ENCODE measurements at places on chromosomes 12 and 14. TPM values are rescaled to one million over a fixed set of nuclear protein-coding genes. Genes with fewer than 3 reads are reported as not detected.
A peak's percentile ranks its signal among the peaks of the same experiment; 100 is the strongest.

DNA sequence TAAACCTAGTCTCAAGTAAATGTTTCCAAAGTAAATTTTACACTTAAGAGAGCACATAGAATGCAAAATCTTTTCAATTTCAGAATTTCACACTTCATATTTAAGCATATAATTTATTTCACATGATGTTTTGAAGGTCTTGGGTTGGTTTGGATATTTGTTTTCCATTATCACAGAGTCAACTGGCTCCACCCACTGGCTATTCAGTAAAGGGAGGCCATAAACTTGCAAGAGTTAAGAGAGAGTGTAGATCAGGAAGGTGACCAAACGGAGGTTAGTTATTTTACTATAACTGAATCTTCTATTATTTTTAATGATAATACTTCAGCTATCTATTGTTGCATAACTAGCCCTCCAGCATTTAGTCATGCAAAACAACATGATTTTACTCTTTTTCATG is 6.2 kb upstream of the CPNE8 start:
- no peaks in the 10 kb centered on the region for H3K4me1 ChIP-seq
- no peak for DNase-seq
- no peaks in the 10 kb centered on the region for H3K36me3 ChIP-seq
- H3K4me3 ChIP-seq, result no peak overlapping the region

DNA sequence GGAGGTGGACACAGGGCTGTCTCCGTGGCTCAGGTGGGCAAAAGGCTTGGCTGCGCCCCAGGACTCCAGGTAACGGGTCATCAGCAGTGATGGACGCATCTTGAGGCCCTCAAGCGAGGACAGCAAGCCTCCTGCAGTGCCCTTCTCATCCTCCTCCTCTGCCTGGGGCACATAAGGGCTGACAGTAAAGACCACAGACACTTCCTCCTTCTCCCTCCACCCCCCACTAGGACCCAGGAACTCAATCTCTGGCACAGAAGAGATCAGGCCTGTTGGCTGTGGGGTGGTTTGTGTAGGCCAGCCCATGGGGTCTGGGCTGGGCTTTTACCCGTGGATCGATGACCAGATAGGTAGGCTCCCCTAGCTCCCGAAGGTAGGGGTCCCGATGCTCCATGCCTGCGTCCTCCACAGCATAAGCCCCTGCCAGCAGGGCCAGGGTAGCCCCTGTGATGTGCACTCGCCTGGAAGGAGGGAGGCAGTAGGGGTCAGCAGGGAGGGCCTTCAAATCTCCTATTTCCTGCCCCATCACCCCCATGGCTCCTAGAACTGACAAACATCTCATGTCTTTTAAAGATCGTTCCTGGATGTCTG is 5.7 kb downstream of the ADCY4 start:
- peaks cover 21% of the 10 kb centered on the region for H3K27me3 ChIP-seq
- peaks cover 35% of the 10 kb centered on the region for H3K4me1 ChIP-seq
- no peak overlapping the region for H3K27ac ChIP-seq
- H3K4me3 ChIP-seq, result no peak overlapping the region
- no peak for DNase-seq

DNA sequence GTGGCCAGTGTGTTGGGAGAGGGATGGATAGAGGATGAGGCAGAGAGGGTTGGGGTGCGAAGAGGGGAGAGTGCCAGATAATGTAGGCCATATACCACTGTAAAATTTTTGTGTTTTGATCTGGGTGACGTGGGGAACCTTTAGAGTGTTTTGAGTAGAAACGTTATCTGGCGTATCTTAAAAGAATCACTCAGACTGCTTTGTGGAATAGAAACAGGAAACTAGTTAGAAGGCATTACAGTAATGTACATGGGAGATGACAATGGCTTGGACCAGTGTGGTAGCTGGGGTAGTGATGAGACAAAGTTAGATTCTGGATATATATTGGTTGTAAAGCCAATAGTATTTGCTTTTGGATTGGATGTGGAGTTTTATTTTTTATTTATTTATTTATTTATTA is 20.6 kb downstream of the ATF1 start:
- H3K4me3 ChIP-seq, result no peak overlapping the region
- DNase-seq, result no peak
- no peaks in the 10 kb centered on the region for H3K4me1 ChIP-seq

DNA sequence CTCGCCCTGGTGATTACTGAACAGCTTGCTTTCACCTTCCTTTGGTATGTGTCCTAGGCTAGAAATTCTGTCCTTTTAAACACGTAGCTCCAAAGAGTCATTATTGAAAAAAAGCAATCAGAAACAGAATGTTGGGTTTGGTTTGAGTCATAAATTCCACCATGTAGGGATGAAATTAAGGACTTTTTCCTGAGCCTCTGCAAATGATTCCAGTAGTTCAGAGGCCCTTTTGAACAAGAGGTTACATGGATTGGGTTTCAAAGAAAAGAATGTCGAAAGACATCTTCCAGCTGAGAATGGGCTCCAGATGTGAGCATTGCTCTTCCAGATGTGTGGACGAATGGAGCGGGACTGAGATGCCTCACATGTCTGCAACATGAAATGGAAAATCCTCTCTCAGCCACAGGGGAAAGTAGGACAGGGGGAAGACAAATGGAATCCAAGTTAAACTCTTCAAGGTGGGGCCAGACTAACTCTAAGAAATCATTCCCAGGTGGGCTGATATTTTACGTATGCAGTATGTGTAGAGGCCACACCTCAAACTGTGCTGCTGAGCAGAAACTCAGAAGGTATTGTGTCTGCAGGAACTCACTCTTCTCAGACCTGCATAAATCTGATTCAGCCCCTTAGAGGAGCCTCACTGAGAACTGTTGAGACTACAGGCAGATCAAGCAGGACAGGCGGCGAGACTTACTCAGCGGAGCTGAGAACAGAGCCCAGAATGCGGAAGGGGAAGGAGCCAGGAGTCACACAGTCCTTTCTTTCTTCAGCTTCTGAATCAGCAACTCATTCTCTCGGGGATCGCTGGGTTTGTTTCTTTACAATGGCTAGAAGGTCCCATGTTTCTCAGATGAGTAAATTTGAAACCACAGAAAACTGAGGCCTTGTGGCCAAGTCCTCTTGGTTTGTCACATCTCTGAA is 23.3 kb upstream of the EMP1 start:
- H3K4me3 ChIP-seq, result no peak overlapping the region
- H3K27ac ChIP-seq, result no peak overlapping the region

DNA sequence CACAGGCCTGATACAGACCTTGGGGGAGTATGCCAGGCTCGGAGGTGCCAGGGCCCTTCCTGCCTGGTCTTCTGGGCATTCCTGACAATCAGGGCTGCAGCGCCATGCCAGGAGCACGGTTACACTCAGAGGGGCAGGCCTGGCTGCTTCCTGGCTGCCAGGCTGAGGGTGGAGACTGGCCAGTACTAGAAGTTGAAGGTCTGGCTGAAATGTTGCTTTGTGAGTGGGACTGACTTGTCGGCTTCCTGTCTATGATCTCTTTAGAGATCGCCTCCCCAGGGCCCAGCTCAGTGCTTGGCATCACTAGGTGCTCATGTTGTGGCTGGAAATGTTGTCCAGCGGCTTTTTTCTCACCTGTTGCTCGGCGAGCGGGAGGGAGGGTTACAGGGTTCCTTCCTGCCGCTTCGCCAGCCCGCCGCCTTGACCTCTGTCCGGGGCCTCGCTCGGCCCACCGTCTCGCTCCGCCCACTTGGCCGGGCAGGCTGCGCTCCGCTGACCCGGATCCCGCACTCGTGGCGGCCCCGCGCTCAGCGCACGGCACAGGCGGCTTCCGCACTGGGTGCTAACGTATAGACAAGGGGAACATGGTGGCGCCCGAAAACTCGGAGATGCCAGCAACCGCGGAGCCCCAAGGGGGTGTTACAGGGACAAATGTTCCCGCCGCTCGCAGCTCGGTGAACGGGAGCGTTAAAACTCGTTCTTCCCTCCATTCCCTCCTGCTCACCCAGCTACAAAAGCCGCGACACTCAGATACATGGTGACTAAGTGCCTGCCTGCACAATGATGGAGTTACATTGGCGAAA is 32.6 kb downstream of the PAPLN start:
- no peak overlapping the region for H3K27ac ChIP-seq
- peaks cover 11% of the 10 kb centered on the region for H3K4me1 ChIP-seq
- peak; percentile 65 for DNase-seq
- H3K27me3 ChIP-seq, result no peaks in the 10 kb centered on the region
- H3K36me3 ChIP-seq, result no peaks in the 10 kb centered on the region
- H3K4me3 ChIP-seq, result peak overlapping the region; percentile 6

GRCh38 chr12:1666685-1667162 is 24.1 kb upstream of the ADIPOR2 start:
- no peaks in the 10 kb centered on the region for H3K36me3 ChIP-seq
- no peak overlapping the region for H3K27ac ChIP-seq
- H3K27me3 ChIP-seq, result no peaks in the 10 kb centered on the region
- DNase-seq, result no peak
- H3K4me3 ChIP-seq, result no peak overlapping the region
- peaks cover 13% of the 10 kb centered on the region for H3K4me1 ChIP-seq

DNA sequence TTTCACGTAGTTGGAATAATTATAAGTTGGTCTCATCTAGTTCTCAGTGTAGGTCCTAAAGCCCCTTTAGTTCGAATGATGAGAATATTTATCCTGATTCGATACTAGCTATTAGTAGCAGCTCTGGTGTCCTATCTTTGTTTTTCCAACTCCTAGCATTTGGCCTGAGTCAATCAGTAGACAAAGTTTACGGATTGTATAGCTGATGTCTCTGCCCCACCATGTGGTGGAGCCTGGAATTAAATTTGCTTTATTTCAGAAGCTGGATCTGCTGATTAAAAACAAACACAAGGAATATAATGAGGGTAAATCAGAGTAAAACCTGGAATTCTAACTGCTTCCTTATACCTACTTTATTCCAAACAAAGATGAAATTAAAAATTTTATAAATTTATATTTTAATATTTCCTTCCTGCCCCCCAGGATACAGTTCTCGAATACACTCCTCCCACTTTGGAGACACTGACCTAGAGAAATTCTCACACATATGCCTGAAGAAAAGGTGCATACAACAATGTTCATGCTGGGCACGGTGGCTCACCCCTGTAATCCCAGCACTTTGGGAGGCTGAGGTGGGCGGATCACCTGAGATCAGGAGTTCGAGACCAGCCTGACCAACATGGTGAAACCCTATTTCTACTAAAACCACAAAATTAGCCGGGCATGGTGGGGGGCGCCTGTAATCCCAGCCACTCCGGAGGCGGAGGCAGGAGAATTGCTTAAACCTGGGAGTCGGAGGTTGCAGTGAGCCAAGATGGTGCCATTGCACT is 7.6 kb upstream of the BRMS1L start:
- peak; percentile 44 for DNase-seq
- H3K36me3 ChIP-seq, result no peaks in the 10 kb centered on the region
- H3K27me3 ChIP-seq, result no peaks in the 10 kb centered on the region
- no peaks in the 10 kb centered on the region for H3K4me1 ChIP-seq

DNA sequence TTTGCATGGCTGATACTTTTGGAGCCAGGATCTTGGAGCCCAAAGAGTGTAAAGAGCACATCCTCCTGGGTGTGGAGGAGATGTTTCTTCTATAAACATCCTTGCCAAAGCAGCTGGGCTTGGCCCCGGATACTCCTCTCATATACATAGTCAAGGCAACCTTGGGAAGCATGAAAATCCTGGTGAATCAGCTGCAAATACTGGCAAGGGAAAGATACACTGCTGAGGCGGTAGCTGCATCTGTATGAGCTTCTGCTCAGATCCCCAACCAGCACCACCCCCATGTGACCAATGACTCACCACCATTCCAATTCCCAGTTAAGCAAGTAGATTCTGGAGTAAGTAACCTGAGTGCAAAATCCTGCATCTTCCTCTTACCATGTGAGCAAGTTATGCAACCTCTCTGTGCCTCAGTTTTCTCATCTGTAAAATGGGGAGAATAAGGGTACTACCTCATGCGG is 567.4 kb downstream of the MED13L start:
- H3K27me3 ChIP-seq, result no peaks in the 10 kb centered on the region
- H3K4me1 ChIP-seq, result no peaks in the 10 kb centered on the region
- H3K4me3 ChIP-seq, result no peak overlapping the region
- no peak overlapping the region for H3K27ac ChIP-seq

DNA sequence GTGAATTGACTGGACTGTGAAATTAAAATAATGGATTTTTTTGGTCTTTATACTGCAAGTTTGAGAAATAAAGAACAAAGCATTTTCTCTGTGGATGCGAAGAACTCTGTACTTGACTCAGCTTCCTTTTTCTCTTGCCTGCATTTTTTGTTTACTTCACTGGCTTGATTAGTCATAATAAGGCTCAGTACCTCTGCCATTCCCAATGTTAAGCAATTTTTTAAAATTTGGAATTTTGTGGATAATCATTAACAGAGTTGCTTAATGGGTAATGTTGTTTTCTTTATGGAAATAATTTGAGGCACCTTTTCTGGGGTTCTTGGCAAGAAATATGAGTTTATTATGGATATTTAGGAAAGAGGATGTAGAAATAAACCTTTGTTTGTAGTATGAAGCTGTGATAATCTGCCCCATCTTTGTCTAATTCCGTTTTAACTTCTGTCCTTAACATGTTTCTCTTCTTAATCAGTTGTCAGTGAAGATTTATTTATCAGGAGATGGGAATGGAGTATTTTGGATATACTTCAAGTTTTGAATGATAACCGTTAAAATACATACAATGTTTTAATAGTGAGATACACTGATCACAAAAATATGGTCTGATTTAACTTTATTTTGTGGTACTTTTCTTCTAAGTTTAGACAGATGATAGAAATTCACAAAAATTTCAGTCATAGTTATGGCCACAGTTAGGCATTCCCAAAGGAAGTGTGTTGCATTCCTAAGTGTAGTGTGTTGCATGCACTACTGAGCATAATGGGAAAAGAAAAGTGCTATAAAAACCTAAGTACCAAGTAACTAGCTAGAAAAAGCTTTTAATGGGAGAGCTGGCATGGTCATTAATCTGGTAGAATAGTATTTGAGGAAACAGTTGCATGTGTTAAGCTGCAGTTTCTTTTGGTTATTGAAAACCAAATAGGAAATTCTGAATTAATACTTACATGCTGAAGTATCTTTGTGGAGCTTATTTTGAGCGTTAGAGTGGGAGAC is 27.7 kb downstream of the WNK1 start:
- H3K27ac ChIP-seq, result no peak overlapping the region
- H3K27me3 ChIP-seq, result no peaks in the 10 kb centered on the region
- no peaks in the 10 kb centered on the region for H3K36me3 ChIP-seq
- H3K4me1 ChIP-seq, result peaks cover 4% of the 10 kb centered on the region

DNA sequence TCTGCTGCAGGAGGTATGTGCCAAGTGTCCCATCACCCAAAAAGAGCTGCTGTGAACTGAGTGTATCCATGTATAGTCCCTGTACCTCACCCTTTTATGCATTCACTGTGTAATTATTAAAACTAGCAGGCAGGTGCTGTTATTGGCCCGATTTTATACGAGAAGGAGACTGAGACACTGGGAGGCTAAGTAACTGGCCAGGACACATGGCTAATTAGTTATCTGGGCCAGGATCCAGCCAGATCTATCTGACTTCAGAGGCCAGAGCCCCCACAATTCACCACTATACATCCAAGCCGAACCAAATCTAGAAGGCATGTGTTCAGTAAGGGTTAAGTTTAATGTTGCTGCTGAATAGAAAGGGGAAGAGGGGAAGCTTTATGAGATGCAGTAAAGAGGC is 73.4 kb downstream of the FRMD6 start:
- no peak for DNase-seq
- H3K4me1 ChIP-seq, result no peaks in the 10 kb centered on the region
- no peaks in the 10 kb centered on the region for H3K27me3 ChIP-seq
- H3K27ac ChIP-seq, result no peak overlapping the region
- H3K4me3 ChIP-seq, result no peak overlapping the region

GRCh38 chr14:79701371-79701770 is 509.9 kb downstream of the DIO2 start:
- H3K4me1 ChIP-seq, result no peaks in the 10 kb centered on the region
- no peak overlapping the region for H3K4me3 ChIP-seq
- no peak overlapping the region for H3K27ac ChIP-seq
- no peaks in the 10 kb centered on the region for H3K27me3 ChIP-seq
- no peak for DNase-seq

Gene SCN8A
- 0.16 TPM for polyA plus RNA-seq

Gene RNASE7
- not detected for polyA plus RNA-seq

Gene FLRT2
- polyA plus RNA-seq, result not detected

Gene AMHR2
- polyA plus RNA-seq, result not detected

Data from B cell (primary cell).